ENCODE measurements at places on chromosomes 11 and 22.

DNA sequence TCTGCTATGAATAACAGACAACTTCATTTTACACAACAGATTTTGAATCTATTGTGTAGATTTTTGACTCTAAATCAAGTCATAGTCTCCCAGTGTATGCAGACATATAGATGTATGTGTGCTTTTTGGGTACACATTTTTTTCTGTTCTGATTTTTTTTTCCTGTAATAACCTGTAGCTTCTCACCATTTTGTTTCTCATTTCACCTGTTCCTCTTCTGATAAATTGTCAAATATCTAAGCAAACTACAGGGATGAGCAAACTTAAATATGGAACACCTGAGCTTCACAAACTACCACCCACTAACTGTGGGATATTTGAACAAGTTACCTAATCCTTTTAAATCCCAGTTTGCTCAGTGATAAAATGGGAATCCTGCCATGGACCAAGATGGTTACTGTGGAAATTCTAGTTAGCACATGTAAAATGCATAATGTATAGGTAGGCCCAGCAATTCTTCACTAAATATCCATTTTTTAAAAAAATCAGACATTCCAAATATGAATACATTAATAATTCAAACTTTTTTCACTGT, 15.7 kb downstream of the LGR4 start:
- DNase-seq, result no peak

DNA sequence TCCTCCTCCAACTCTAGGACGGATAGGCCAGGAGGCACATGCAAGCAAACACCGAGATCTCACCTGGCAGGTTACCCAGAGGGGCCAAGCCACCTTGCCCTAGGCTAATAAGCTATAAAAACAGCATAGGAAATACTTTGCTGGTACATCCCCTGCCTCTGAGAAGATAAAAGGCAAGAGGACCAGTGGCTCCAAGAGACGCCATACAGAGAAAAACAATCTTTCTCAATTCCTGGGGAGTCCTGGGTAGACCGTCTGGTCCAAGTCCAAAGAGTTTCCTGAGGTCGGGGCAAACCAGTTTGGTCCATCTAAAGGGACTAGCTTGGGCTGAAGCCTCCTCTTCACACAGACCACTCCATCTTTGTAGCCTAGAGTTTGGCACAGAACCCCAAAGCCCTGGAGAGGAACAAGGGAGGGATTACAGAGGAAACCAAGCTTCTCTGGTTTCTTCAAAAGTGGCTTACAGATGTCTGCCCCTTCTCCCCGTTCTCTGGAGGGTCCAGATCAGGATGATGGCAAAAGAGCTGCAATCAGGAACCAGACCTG, 40.4 kb downstream of the NUMA1 start:
- DNase-seq, result no peak

- no peak for DNase-seq
These were observed 32.9 kb upstream of the FLI1 start for GRCh38 chr11:128660947-128661346.

DNA sequence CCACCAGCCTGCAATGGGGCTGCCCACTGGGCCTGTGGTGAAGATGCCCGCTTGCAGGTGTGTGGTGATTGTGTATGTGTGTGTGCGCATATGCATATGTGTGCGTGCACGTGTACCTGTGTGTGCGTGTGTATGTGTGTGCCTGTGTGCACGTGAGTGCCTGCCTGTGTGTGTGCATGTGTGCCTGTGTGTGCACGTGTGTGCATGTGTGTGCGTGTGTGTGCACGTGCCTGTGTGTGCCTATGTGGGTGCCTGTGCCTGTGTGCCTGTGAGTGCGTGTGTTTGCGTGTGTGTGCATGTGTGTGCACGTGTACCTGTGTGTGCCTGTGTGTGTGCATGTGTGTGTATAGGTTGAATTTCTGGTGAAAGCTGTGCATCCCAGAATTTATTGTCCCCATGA, 2.4 kb upstream of the MUC6 start:
- DNase-seq, result no peak

GRCh38 chr11:89535221-89535620, 44.0 kb upstream of the NOX4 start:
- DNase-seq, result no peak

All from NCI-H1105 (cell line).